Neural progenitor cell (in vitro differentiated cells): ENCODE measurements at places on chromosomes 6 and 20. TPM values are rescaled to one million over a fixed set of nuclear protein-coding genes. Genes with fewer than 3 reads are reported as not detected.
A peak's percentile ranks its signal among the peaks of the same experiment; 100 is the strongest.

Gene PPP1R3D
- total RNA-seq = 0.28 and 0.30 TPM in 2 replicates

Gene RNF144B
- 0.15 and 0.75 TPM in 2 replicates for total RNA-seq

Gene PNRC1
- 140 and 236 TPM in 2 replicates for total RNA-seq

Gene TRAPPC3L
- total RNA-seq = not detected in 2 replicates

Gene SLC2A10
- total RNA-seq = 9.2 and 9.6 TPM in 2 replicates

Gene PGBD1
- total RNA-seq = 13.6 and 13.8 TPM in 2 replicates

Gene GINS1
- total RNA-seq = 51.4 and 69.6 TPM in 2 replicates

Gene NSFL1C
- 30.5 and 43.4 TPM in 2 replicates for total RNA-seq

Gene GSTA2
- not detected in 2 replicates for total RNA-seq

Gene GUCA1A
- total RNA-seq = 1.9 and 3.4 TPM in 2 replicates

Gene BPIFB1
- not detected in 2 replicates for total RNA-seq

Gene CTCFL
- total RNA-seq = 0.34 TPM in 1 of 2 replicates, not detected in the other

Gene VNN1
- not detected in 2 replicates for total RNA-seq

Gene LAMA5
- total RNA-seq = 12.1 and 63.9 TPM in 2 replicates

Gene LRRC73
- total RNA-seq = 0.37 TPM in 1 of 2 replicates, not detected in the other

Gene PRDM13
- total RNA-seq = not detected in 2 replicates

GRCh38 chr6:144873623-144874378 lies 588.7 kb downstream of the UTRN start:
- no peak for DNase-seq

GRCh38 chr6:112503091-112503596 lies 156.0 kb downstream of the RFPL4B start:
- DNase-seq = peak; percentile 90

GRCh38 chr20:48592107-48592940 lies 235.5 kb downstream of the PREX1 start:
- DNase-seq = no peak

DNA sequence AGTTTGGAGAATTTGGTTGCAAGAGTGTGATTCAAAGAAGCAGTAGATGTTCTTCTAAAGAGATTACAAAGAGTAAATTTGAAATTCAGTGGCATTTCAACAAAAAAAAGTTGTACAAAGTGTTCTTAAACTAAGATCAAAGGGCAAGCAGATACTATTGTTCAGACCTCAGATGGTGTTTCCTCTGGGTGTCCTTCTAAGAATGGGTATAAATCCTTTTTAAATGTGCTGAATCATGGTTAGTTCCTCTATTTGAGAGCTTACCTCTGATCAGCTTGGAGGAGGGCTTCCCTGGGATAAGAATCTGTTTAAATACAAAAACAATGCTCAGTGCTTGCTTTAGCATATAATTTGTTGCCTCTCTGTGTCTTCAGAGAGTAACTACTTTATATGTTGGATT lies 6.3 kb downstream of the BMP6 start:
- peak; percentile 22 for DNase-seq

GRCh38 chr6:33117811-33118277 lies 42.1 kb downstream of the HLA-DPB1 start:
- DNase-seq = no peak

DNA sequence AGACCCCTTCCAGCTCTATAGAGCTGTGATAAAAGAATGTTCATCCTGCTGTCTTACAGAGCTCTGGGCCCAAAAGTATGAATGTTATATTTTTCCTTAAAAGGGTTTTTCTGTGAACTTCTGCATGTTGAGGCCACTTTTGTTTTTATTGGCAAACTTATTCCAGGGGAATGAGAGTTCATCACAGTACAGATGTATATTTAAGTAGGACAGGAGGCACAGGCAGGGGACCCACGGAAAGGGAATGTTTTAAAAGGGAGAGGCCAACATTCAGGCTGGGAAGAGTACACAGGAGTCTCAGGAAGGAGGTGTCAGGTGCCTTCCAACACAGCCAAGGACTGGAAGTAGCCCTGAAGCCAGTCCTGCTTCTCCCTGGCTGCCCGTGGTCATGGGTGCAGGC lies 148.4 kb downstream of the EYA2 start:
- no peak for DNase-seq

DNA sequence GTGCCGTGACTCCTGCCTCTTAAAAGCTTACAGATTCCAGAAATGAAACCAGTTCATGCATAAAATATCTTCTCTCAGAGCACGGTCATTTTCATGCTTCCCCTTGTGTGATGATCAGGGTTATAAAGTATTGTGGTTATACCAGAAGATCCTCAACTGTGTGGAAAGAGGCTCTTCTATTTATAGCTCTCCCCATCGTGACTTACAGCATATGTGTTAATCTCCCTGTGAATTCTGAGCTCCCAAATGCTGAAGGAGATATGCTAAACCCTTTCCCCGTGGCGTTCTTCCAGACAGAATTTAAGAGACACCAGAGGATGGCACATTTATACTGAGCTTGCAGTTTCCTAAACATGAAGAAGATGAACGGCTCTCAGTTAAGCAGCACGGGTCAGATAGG lies 158.8 kb downstream of the CDH26 start:
- DNase-seq = no peak

DNA sequence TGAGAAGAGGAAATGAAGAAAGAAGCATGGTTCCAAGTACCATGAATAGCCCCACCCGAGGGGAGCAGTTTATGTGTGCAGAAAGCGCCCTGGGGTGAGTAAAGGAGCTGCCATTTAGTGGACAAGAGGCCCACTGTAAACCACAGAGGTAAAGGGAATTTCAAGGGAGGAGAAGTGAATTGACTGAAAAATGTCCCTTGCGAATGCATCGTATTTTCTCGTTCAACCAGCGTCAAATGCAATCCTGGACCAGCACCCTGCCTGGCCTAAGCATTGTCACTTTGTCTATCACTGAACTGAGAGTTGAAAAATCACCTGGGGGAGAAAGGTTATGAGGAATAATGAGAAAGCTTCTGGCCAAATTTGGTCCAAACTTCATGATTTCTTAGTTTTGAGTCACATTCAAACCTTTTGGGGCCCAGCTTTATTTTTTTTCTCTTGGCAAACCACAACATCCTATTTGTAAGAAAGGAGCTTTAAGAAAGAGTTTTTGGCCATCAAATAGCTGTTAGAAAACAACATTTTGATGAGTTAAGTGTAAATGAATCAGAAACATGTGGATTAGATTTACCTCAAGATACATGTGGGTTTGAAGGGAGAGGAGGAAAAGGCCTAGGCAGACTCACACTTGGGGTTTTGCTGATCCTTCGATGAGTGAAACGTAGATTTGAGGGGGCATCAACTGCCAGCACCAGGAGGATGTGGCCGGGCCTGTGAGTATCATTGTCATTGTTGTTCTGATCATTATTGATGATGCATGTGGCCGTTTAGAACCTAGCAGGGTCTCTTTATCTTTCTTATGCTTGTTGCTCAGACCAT lies 214.0 kb downstream of the CLIC5 start:
- no peak for DNase-seq

GRCh38 chr6:33633462-33634158 lies 12.5 kb downstream of the ITPR3 start:
- DNase-seq = peak; percentile 83

DNA sequence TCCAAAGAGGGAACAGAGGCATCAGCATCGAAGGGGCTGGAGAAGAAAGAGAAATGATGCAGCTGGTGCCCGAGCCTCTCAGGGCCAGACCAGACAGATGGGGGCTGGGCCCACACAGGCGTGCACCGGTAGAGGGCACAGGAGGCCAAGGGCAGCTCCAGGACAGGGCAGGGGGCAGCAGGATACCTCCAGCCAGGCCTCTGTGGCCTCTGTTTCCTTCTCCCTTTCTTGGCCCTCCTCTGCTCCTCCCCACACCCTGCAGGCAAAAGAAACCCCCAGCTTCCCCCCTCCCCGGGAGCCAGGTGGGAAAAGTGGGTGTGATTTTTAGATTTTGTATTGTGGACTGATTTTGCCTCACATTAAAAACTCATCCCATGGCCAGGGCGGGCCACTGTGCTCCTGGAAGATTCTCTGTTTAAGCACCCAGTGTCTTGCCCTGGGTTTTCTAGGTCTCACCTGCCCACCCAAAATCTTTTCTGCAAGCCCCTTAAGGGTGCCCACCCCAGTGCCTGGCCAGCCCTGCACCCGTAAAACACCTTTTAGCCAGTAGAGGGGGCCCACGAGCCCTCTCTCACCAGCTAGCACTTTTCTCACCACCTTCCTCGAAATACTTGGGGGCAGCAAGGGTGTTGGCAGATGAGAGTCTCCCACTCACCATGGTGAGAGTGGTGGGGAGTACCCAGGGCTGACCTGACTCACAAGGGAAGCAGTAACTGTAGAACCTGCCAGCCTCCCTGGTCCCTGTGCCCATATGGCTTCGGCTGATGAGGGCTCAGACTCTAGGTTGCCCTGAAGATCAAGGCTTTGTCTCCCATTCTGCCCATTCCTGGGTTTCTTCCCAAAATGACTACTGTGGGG lies 35.7 kb upstream of the ID1 start:
- peak; percentile 65 for DNase-seq

DNA sequence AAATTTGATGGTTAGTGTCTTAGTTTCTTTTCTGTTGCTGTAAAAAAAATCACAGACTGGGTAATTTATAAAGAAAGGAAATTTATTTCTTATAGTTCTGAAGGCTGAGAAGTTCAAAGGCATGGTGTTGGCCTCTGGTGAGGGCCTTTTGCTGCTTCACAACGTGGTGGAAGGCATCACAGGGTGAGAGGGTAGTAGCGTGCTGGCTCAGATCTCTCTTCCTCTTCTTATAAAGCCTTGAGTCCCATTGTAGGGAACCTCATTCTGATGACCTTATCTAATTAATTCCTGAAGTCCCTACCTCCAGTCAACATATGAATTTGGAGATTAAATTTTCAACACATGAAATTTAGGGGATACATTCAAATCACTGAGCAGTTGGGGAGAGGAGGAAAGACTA lies 62.0 kb downstream of the ARID1B start:
- no peak for DNase-seq

DNA sequence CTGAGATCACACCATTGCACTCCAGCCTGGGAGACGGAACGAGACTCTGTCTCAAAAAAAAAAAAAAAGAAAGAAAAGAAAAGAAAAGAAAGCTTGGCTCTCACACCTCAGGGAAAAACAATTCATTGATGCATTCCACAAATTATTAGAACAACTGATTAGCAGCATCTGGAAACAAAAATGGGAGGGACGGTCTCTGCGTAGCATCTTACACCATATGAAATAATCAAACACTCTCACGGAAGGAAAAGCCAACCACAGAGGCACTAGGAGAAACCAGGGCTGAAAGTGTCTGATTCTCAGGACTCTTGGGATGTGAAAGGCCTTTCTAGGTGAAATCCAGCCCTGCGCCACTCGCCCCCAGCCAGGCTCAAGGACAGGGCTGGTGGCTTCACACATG lies 2.3 kb upstream of the HELZ2 start:
- no peak for DNase-seq

- DNase-seq = no peak
These were observed 256.2 kb downstream of the EPHA7 start for GRCh38 chr6:93163146-93163545.

DNA sequence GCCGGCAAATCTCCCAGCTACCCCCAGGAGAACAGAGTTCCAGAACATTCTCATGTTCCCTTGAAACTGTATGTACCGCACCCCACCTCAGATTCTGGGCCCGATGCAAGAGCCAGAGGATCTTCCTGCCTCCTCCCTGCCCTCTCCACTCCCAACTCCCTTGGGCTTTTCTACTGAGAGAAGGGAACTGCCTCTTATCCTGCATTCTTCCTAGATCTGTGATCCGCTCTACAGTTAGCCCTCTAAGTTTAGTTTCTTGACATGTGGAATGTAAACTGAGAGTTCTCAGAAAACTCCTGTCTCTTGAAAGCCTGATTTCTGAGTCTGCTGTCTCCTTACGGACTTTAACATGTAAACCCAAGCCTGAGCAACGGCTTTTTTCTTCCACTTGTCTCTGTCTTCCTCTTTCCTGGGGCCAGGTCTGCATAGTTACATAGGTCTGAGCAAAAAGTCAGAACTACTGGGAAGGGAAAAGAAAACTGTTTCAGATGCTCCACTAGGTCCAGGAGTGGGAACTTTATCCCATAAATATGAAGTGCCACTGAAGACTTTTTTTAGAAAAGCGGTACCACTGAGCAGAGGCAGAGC lies 86.5 kb upstream of the TNFAIP3 start:
- no peak for DNase-seq

GRCh38 chr20:14219801-14220461 lies 117.5 kb downstream of the FLRT3 start:
- no peak for DNase-seq

- DNase-seq = no peak
These were observed 23.9 kb downstream of the C20orf203 start for GRCh38 chr20:32649697-32650400.

GRCh38 chr6:57078531-57079207 lies 11.3 kb upstream of the ZNF451 start:
- DNase-seq = no peak

DNA sequence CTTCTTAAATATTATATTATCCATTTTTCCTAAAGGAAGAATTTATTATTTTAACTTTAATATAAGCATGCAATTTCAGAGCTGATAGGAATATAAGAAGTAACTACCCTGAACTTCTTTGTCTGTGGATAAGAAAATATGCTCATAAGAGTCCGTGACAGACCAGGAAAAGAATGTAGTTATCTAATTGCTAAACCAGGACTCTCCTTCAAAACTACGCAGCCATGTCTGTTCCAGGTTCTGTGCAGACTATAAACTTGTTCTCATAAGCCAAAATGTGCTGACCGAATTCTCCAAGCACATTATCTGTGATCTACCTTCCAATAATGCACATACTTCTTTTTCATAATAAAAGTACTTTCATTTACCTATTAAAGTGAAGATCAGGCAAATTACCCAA lies 116.5 kb downstream of the TRDN start:
- DNase-seq = no peak

DNA sequence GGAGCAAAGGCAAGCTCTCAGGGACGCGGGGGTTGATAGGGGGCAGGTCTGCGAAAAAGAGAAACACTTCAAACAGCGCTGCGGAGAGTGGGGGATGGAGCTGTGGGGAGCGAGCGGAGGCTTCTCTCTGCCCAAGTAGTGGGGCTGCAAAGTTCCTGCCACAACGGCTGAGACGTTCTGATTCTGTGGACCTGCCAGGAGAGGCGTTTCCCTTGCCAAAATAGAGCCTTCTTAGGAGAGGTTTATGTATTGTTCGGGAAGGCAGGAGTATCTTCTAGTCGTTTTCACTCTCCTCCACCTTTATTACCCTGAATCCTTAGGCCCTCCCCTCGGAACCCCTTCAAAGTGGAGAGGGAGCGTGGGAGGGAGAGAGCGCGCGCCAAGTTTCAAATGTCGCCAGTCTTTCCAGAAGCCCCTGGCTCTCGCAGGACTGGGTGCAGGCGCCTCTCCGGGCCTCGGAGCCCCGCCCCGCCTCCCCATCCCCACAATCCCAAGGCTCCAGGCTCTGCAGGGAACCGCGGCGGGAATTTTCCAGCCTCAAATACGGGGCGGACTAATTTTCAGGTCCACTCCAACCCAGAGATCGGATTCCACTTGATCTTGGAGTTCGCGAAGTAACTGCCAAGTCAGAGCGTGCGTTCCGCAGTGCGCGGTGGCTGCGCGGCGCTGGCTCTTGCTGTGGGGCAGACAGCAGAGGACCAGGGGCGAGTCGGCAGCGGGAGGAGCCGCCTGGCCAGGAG lies 10.0 kb upstream of the POU3F2 start:
- DNase-seq = peak; percentile 65

- DNase-seq = no peak
These were observed 4.6 kb upstream of the PFDN4 start for GRCh38 chr20:54203281-54203680.
